Subcutaneous adipose tissue (tissue), 4 donors: ENCODE measurements at places on chromosomes 16 and 17. TPM values are rescaled to one million over a fixed set of nuclear protein-coding genes. Genes with fewer than 3 reads are reported as not detected.

CACNG4 gene
- total RNA-seq = not detected

PRAC2 gene
- not detected for total RNA-seq

TNP2 gene
- total RNA-seq = not detected

CLEC18A gene
- 3.0 TPM for total RNA-seq

CTRB1 gene
- not detected for total RNA-seq

TLCD2 gene
- 39.4 TPM for total RNA-seq

EPX gene
- not detected for total RNA-seq

MYL4 gene
- total RNA-seq = not detected

AOC2 gene
- total RNA-seq = 10.0 TPM

PLA2G10 gene
- not detected for total RNA-seq

RASD1 gene
- total RNA-seq = 140 TPM

MPDU1 gene
- 53.9 TPM for total RNA-seq

SLC6A2 gene
- not detected for total RNA-seq

SYT17 gene
- total RNA-seq = 9.2 TPM

CD300E gene
- 1.1 TPM for total RNA-seq

HSD11B2 gene
- not detected for total RNA-seq

PYY gene
- not detected for total RNA-seq

ZNF286A gene
- 11.0 TPM for total RNA-seq

KRT36 gene
- not detected for total RNA-seq

HP gene
- total RNA-seq = 32.4 TPM

SLFN14 gene
- not detected for total RNA-seq

KRT17 gene
- total RNA-seq = not detected

GP2 gene
- not detected for total RNA-seq

TCF25 gene
- 148 TPM for total RNA-seq

UTS2R gene
- total RNA-seq = not detected

MPG gene
- total RNA-seq = 88.3 TPM

CDK5R1 gene
- total RNA-seq = 0.33 TPM

TMEM219 gene
- total RNA-seq = 122 TPM

SUPT4H1 gene
- 47.6 TPM for total RNA-seq

SCNN1G gene
- total RNA-seq = not detected

C17orf107 gene
- 0.38 TPM for total RNA-seq

ZNF750 gene
- total RNA-seq = not detected

FBXW10 gene
- total RNA-seq = not detected

PRDM7 gene
- not detected for total RNA-seq

SLC13A2 gene
- total RNA-seq = not detected

CFAP97D1 gene
- not detected for total RNA-seq

IL17C gene
- total RNA-seq = not detected

WFIKKN1 gene
- total RNA-seq = not detected

ST6GALNAC1 gene
- 1.7 TPM for total RNA-seq

C16orf92 gene
- not detected for total RNA-seq

ASGR1 gene
- total RNA-seq = 3.1 TPM

PLK1 gene
- total RNA-seq = 9.0 TPM

ACSM5 gene
- 30.6 TPM for total RNA-seq

ESRP2 gene
- total RNA-seq = 0.22 TPM

MMP2 gene
- 874 TPM for total RNA-seq

OR4D1 gene
- not detected for total RNA-seq

PRSS33 gene
- total RNA-seq = not detected

COQ9 gene
- total RNA-seq = 27.9 TPM

DPEP2 gene
- 28.7 TPM for total RNA-seq

CDK3 gene
- total RNA-seq = 10.2 TPM

MIS12 gene
- total RNA-seq = 13.4 TPM

SHBG gene
- total RNA-seq = 0.57 TPM

MLKL gene
- total RNA-seq = 26.6 TPM

EVI2B gene
- total RNA-seq = 115 TPM

PIP4K2B gene
- total RNA-seq = 72.0 TPM

NPB gene
- 0.17 TPM for total RNA-seq

DBNDD1 gene
- not detected for total RNA-seq
